Activated T-helper 17 cell treated with anti-CD3 and anti-CD28 coated beads, Interleukin-2, amount 50 U/mL, for 72 hours (primary cell): ENCODE measurements at places on chromosomes 5 and 9. TPM values are rescaled to one million over a fixed set of nuclear protein-coding genes. Genes with fewer than 3 reads are reported as not detected.

- peak; percentile 100 for ATAC-seq
Measured at GRCh38 chr5:66882606-66883227, 286.5 kb downstream of the MAST4 start.

The ZNF454 gene
- not detected for total RNA-seq

DNA sequence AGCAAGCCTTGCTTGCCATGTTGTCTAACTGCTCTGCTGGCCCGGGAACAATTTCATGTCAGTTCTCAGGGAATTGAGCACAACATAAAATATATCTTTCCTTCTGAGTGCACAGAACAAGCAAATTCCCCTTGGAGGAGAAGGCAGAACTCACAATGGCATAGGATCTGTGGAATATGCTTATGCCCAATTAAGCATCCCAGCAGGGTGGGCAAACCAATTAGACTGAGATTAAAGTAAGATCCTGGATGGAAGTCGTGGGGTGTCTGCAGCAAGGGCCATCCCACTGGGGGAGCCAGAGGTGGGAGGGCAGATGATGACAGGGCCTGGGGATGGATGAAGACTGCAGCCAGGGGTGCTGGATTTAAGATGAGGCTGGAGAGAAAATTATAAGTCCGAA, 114.1 kb downstream of the BRINP1 start:
- ATAC-seq, result no peak

The N4BP3 gene
- 8.1 TPM for total RNA-seq

The FCHSD1 gene
- total RNA-seq, result 38.7 TPM

DNA sequence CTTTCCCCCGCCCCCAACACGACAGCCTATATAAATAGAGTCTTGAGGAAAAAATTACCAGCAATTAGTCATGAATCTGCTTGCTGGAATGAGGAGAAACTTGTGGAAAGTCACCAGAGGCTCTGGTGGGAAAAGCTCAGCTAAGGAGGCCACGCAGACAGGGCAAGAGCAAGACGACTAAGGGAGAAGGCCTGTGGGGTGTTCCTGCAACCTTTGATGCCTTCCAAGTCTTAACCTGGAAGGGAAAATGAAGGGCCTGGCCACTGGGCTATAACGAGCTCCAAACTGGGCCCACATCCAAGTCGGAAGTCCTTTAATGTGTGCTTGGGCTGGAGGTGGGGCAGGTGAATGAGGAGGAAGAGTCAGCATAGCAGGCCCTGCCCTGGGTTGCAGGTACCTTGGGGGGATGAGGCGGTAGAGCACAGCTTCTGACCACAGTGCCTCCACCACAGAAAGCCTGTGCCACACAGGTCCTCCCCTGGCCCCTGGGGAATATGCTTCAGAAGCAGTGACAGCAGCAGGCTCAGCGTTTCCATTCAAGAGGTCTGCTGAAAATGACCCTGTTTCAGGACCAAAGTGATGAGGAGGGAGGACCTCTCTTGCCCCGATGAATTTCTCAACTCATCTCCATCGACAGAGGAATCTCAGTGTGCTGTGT, 92.8 kb upstream of the LRRTM2 start:
- no peak for ATAC-seq

DNA sequence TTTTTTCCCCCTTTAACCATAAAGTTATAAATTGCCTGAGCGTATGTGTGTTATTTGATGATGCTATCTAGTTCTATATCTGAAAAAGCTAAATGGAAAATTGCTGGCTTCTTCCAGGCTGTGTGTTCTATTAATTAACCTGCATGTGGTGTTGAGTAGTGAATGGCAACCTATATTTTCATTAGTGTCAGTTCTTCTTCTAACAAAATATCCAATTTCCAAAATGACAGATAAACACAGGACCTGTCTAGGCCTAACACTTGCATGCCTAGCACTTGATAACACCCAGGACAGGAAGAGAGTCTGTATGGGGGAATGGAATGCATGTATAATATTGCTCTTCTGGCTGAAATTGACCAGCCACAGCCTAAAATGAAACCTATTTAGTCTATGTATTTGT, 91.7 kb downstream of the CD180 start:
- no peak for ATAC-seq

The SAXO1 gene
- not detected for total RNA-seq

DNA sequence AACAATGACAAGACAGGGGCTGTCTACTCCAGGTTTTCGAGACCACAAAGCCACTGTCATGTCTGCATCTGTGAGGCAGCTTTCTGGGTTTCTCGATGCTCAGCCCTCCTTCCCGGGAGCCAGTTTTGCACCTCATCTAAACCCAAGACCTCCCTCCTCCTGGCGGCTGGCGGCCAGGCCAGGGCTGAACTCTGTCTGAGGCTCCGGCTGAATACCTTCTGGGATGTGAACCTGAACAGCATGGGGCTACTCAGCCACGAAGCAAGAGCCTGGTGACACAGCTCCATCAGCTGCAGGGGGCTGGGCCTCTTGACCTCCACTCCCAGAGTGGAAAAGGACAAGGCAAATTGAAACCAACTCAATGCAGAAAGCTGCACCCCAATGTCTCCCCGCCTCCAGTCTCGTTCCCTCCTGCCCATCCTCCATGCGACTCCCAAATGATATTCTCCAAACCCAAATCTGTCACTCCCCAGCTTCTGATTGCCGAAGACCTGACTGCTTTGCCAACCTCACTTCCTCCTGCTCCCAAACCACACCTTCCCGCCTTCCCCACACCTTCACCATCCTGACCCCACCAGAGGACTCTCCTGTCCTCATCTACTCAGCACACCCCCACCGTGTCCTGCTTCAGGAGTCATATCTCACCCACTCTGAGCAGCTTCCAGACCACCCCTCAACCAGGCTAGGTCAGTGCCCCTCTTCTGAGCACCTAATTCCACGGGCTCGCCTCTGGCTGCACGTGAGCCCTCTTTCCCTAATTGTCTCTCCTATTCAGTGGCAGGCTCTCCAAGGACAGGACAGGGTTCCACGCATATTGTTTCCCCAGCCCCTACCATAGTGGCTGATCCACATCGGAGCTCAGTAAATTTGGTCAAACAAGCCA, 4.5 kb downstream of the ANKS6 start:
- no peak for ATAC-seq

The DMRTA1 gene
- not detected for total RNA-seq

DNA sequence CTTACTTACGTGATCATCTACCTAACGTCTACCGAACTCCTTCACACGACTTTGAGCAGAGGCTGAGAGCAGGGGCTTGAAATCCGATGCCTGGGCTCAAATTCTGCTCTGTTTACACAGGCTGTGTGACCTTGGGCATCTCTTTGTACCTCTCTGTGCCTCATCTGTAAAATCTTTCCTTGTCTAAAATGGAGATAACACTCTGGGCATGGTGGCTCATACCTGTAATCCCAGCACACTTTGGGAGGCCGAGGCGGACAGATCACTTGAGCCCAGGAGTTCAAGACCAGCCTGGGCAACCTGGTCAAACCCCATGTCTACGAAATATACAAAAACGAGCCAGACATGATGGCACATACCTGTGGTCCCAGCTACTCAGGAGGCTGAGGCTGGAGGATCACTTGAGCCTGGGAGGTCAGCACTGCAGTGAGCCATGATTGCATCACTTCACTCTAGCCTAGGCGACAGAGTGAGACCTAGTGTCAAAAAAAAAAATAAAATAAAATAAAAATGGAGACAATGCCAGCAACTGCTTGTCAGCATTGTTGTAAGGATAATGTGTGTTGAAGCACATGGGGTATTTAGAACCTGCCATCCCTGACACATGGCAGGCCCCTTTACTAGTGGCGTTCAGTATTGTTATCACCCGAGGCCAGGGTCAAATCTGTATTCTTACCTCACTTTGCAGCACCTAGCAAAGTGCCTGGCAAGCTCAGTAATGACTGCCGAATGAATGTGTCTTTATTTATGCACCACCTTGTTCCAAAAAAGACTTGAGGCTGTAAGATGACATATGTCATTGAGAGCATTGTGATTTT, 32.6 kb upstream of the CRB2 start:
- no peak for ATAC-seq

DNA sequence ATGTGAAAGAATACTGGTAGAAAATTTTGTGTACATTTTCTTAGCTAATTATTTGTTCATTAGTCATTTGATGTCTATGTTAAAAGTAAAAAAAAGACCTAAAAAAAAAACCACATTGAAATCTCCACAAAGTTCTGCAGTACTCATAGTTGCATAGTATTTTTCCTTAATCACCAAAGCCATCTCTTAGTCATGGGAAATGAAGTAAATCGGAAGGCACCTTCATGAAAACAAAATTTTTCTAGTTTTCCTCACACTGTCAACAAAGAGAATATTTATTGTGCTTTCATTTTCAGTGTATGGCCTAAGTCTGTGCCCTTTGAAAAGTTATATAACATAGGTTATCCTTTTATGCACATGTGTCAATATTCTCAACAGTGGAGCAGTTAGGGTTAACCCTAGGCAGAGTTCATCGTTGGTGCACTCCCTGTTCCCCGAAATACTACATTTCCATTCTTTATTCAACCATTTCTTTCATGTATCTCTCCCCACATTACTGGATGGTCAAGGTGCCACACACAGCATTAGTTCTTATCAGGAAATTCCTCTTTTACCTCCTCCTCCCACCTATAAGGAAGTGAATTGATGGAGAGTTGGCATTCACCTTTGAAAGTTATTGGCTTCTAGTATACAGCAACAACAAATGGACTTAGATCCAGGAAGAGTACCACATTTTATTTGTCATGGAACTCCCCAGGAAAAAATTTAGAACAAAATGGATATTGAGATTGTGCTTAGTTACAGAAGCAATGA, 93.1 kb downstream of the NUDT12 start:
- no peak for ATAC-seq

DNA sequence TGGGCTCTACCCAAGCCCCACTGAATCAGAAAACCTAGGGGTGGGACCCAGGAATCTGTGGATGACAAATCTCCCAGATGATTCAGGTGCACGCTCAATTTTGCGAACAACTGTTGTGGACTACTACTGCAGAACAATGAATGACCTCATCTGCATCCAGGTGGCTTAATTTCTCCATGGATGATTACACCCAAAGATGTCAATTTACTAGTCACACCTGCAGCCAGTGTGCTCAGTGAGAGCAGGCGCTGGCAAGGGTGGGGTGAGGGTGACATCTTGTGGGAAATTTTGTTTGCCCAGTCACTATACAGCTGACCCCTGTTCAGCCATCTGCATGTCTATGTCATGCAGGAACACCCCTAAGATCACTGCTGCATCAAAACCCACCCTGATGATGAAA, 118.2 kb downstream of the ENTREP1 start:
- ATAC-seq, result no peak

DNA sequence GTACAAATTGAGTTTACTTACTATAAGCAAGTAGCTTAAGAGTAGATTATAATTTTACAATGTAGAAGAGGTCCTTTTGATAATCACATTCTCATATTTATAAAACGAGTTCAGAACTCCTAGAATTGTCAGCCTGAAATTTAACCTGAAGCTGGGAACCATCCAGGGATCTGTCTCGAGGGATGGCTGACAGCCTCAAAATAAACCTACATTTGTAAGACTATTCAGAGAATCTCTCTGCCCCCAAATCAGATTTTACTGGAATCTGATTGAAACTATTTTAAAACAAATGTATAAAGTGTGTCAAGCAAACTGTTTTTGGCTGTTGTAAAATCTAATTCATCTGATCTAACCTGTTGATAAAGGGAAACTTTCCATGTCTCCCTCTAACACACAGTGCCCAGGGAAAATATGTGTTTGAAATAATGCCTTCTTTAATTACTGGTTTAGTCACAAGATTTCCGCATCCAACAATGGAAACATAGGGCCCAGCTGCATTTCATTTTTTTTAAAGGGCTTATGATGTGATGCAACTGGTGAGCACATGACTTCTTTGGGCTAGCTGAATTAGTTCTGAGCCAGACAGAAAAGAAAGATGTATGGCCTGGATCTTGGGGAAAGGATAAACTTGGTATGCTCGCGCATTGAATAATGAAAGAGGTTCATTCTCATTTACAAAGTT, 30.3 kb downstream of the SLC25A46 start:
- ATAC-seq, result no peak

GRCh38 chr5:145056800-145057199, 778.3 kb downstream of the PRELID2 start:
- ATAC-seq, result peak; percentile 70

DNA sequence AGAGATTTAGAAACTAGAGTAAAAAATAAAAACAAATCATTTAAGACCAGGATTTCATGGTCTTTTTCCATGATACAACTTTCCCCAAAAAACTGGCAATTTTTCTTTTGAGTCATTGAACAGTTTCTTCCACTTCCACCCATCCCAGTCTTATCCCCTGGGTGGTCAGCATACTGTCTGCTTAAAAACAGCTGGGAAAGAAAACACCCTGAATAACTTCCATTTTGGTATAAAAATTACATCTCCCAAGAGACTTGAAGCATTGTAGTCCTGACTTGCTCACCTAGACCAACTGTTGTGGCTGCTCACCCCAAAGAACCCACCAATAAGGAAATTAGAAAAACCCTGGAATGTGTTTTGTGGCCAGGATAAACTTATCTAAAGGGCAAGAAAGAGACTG, 731.3 kb downstream of the NR2F1-AS1 start:
- no peak for ATAC-seq

DNA sequence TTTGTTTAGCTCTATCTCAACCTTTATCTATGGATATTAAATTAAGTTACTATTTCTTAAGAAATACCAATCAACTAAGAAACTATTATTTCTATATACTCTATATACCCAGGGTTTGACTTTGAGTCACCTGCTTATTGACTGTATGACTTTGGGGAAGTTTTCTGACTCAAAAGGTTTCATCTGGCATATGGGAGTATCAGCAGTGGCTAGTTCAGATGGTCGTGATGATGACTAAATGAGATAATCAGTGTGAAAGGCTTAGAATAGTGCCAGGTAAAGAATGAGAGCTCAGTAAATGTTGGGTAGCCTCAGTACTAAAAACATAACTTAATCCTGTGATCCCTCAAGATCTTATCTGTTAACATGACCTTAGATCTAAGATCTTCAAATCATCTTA, 179.7 kb upstream of the ISL1 start:
- no peak for ATAC-seq

- no peak for ATAC-seq
Measured at GRCh38 chr5:173832386-173832785, 55.8 kb upstream of the CPEB4 start.

The LPCAT1 gene
- total RNA-seq, result 38.5 TPM

The RASGEF1C gene
- total RNA-seq, result not detected

The GABRA6 gene
- total RNA-seq, result not detected

GRCh38 chr5:82185851-82186250, 92.3 kb downstream of the RPS23 start:
- no peak for ATAC-seq

The CSF1R gene
- 0.87 TPM for total RNA-seq

The TRPM6 gene
- 0.19 TPM for total RNA-seq

GRCh38 chr9:126440940-126441339, 114.3 kb downstream of the MVB12B start:
- ATAC-seq, result no peak

DNA sequence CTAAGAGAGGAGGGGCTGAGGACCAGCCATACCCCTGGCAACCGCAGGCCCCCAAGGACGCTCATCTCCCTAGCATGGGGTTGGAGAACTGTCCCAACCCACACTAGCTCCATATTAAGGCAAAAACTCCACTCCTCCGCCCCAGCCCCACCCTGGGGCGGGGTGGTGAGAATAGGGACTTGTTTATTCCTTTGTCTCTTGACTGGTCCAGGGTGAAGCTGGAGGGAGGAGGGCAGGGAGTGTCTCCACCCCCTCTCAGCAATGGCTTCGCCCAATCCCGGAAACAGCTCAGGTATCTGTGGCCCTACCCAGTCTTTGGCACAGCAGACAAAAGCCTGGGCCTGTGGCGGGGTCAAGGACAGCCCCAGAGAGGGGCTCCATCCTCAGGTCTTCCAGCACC, 16.9 kb downstream of the PRRX2 start:
- no peak for ATAC-seq

The NSMF gene
- 35.5 TPM for total RNA-seq
